ENCODE measurements at places on chromosomes 12 and 14.

DNA sequence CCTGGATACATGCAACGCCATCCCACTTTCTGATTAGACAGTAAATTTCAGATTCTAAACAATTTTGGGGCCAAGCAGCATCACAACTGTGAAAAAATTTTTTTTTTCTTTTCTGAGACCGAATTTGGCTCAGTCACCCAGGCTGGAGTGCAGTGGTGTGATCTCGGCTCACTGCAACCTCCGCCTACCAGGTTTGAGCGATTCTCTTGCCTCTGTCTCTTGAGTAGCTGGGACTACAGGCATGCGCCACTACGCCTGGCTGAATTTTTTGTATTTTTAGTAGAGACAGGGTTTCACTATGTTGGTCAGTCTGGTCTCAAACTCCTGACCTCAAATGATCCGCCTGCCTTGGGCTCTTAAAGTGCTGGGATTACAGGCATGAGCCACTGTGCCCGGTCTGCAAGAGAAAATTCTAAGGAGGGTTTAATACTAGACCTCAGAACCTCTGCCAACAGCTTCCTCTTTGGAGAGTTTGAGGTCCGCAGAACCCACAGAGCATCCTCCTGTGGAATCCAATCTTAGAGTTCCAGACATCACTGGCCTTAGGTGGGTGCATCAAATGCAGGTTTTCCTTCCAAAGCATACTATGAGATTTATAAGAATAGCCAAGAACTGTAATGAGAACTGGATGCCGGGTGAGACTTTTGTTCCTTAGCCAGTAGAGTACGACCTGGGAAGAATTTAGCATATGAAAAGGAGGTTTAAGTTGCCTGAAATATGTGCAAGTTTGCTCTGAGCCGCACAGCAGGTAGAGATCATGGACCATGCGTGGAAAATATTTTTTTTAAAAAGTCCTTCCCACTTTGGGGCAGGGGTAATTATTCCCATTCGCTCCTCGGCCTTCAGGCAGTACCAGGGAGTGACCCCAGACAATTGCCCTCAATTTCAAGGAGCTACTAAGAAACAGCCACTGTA lies 7.8 kb upstream of the PHC1 start:
- no peak for DNase-seq

GRCh38 chr14:56002342-56002741 lies 115.9 kb upstream of the PELI2 start:
- DNase-seq: no peak

GRCh38 chr12:55996715-55997534 lies at the start of gene SUOX:
Gene SUOX (plus strand): TSS chr12:55997276. CDS start chr12:56002222, 4,946 bp downstream.
- peak; percentile 96 for DNase-seq

DNA sequence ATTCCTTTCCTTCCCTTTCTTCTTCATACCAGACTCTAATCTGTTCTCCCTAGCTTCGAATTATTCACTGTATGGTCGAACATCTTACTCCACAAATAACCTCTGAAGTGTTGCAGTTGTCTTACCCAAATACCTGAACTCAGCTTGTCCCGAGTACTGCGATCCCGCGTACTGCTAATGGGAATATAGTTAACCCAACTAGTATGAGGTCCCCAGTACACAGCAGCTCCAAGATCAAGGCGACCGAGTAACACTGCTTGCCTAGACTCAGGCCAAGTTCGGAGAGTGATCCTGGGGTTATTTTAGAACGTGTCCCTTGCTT lies 462 bp upstream of the ETNK1 start:
- no peak for DNase-seq

DNA sequence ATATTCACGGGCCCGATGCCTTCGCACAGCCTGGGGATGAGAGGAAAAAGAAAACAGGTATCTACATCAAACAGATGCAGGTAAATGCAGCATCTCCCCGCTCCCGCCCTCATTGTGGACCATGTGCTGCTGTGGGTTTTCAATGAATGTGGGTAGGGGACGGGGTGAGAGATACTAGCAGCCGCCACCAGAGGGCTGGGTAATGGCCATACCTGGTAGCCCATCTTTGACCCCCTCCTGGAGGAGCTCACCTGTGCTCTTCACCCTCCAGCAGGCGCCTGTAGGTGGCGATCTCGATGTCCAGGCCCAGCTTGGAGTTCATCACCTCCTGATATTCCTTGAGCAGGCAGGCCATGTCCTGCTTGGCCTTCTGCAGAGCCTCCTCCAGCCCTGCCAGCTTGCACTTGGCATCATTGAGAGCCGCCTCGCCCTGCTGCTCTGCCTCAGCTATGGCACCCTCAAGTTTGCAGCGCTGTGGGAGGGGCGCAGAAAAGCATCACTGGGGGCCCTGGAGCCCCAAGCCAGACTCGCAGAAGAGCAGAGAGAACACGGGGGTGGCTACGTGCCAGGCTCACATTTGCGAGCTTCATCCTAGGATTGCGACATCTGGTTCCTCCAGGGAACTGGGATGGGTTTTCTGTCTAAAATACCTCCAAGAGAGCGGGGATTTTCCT lies 10.2 kb downstream of the KRT82 start:
- DNase-seq: no peak

GRCh38 chr12:3432868-3433267 lies 58.1 kb upstream of the PRMT8 start:
- no peak for DNase-seq

DNA sequence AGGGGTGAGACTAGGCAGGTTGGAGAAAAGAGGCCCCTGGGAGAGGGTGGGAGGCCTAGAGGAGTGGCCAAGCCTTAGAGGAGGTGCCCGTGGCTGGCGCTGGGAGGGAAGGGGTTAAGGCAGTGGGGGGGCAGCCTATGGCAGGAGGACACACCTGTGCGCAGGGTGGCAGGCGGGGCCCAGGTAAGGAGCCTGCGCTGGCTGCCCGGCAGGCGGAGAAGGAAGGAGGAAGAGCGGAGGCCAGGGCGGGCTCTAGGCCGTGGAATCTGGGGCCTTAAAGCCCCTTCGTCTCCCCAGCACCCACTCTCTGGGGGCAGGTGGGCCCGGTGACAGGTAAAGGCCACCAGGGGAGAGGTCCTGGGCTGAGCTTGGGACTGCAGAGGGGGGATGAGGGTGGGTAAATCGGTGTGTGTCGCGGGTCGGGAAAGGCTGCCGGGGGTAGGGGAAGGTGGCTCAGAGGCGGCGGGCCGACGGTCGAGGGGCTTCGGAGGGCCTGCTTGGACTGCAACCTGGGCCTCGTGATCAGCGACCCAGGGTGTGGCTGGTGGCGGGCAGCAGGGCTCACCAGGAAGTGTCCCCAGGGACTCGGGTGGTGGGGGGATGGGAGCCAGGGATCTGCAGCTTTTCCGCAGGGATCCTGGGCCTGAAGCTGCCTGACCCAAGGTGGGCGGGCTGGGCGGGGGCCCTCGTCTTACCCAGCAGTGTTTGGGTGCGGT lies 7.3 kb downstream of the PHB2 start:
- no peak for DNase-seq

DNA sequence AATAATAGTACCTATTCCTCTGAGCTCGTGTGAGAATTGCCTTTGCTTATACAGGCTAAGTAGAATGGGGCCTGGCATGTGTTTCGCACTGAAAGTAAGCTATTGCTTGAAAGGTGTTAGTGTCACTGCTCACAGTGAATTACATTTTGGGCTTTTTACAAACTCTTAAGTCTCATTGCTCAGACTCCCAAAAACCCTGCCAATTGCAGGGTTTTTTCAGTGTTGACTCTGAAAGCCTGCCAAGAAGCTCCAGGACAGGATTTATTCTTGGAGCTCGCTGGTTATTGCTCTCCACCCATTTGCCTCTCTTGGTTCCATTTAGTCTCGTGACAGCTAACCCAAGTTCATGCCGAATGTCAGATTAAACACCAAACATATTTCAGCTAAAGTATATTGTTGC lies 39.8 kb downstream of the NOPCHAP1 start:
- peak; percentile 83 for DNase-seq

GRCh38 chr12:90023207-90023900 lies 314.7 kb upstream of the ATP2B1 start:
- no peak for DNase-seq

DNA sequence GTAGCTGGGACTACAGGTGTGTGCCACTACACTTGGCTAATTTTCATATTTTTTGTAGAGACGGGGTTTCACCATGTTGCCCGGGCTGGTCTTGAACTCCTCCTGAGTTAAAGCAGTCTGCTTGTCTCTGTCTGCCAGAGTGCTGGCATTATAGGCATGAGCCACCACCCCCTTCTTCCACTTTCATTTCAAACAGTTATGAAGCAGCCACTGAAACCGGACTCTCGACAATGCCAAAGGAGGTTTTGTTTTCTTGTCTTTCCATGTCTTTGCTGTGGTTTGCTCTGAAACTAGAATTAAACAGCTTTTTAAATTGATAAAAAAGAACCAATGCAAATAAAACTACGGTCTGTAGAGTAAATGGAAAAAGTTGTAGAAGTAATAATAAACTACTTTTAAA lies 30.4 kb downstream of the RAP1B start:
- DNase-seq: no peak

DNA sequence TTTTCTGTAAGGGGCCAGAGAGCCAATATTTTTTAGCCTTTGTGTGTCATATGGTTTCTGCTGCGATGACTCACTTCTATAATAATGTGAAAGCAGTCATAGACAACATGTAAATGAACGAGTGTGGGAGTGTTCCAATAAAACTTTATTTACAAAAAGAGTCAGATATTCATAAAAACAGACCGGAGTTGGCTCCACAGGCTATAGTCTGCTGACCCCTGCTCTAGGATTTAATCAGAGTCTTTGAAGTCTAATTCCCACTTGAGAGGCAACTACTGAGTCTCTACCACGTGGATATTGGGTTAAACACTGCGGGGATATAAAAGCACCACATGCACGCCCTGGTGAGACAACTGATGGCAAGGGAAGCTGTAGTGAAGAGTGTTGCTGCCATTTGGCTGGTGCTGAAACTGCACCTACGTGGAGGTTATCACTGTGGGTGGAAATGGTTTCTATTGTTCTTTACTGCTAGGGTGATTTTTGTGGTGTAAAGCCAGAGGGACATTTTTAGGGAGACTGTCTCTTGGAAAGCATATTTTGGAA lies 3.6 kb upstream of the NINJ2 start:
- no peak for DNase-seq

- DNase-seq: no peak
Measured at GRCh38 chr14:89098254-89098653, 273.8 kb downstream of the TTC8 start.

DNA sequence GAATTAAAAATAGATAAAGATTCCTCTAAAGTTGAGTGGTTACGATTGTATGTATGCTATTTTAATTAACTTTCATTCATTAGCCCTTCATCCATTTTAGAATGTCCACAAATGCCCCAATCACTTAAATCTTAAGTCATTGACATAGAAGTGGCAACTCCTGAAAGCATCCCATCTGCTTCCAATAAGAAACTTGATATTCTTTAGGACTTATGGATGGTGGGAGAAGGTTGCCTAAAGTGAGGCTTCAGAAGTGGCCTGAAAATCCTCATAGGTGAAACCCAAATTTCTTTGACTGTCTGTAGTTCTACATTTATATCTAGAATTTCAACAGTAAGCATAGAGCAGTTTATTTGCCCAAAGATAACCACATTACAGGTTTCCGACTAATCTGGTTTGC lies 161.7 kb upstream of the HMGA2 start:
- DNase-seq: no peak

DNA sequence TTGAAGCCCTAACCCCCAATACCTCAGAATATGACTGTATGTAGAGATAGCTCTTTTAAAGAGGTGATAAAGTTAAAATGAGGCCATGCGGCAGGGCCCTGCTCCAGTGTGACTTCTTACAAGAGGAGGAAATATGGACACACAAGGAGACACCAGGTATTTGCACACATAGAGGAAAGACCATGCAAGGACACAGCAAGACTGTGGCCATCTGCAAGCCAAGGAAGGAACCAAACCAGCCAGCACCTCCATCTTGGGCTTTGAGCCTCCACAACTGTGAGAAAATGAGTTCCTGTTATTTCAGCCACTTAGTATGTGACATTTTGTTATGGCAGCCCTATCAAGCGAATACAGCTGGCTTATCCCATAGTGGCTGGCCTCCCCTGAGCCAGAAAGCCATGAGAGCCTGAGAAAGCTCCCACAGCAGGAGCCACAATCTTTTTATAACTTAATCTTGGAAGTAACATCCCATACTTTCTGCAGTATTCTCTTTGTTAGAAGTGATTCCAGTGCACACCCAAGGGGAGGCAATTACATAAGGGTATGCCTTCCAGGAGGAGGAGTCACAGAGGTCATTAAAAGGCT lies 48.0 kb downstream of the TGFB3 start:
- no peak for DNase-seq

- peak; percentile 5 for DNase-seq
Measured at GRCh38 chr14:44657696-44658388, 150.8 kb upstream of the FSCB start.

DNA sequence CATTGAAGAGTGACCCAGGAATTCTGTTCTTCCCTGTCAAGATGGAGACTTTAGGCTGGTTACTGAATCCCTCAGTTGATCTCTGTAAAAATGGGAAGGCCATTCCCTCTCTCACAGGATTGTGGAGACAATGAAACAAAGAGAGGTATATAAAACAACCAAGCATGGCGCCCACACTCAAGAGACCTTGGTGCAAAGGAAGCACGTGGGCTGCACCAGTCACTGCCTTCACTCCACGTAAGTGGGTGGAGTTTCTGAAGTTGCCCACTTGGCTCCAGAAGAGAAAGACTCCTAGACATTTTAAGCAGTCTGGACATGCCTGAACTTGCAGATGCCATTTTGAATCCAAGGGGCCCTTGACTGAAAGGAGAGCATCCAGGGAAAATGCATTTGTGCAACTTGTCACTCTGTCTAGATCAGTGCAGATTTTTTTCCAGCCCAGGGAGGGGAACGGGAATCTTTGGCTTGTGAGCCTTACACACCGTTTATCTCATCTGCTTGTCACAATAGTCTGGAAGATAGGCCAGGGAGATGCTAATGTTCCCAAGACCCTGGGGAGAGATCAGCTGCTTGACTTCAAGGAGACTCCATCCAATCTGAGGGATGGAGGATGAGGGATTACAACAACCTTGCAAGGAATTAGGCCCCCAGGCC lies 96.9 kb upstream of the TBX3 start:
- no peak for DNase-seq

DNA sequence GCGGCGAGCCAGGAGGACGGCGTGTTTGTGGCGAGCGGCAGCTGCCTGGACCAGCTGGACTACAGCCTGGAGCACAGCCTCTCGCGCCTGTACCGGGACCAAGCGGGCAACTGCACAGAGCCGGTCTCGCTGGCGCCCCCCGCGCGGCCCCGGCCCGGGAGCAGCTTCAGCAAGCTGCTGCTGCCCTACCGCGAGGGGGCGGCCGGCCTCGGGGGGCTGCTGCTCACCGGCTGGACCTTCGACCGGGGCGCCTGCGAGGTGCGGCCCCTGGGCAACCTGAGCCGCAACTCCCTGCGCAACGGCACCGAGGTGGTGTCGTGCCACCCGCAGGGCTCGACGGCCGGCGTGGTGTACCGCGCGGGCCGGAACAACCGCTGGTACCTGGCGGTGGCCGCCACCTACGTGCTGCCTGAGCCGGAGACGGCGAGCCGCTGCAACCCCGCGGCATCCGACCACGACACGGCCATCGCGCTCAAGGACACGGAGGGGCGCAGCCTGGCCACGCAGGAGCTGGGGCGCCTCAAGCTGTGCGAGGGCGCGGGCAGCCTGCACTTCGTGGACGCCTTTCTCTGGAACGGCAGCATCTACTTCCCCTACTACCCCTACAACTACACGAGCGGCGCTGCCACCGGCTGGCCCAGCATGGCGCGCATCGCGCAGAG lies 873 bp downstream of the PLXNC1 start:
- no peak for DNase-seq
